ENCODE measurements at places on chromosomes 13 and 19. TPM values are rescaled to one million over a fixed set of nuclear protein-coding genes. Genes with fewer than 3 reads are reported as not detected.
A peak's percentile ranks its signal among the peaks of the same experiment; 100 is the strongest.

- DNase-seq, result no peak
Observed at GRCh38 chr13:39781381-39781780, 125.9 kb downstream of the COG6 start.

The RLN3 gene
- not detected for total RNA-seq

DNA sequence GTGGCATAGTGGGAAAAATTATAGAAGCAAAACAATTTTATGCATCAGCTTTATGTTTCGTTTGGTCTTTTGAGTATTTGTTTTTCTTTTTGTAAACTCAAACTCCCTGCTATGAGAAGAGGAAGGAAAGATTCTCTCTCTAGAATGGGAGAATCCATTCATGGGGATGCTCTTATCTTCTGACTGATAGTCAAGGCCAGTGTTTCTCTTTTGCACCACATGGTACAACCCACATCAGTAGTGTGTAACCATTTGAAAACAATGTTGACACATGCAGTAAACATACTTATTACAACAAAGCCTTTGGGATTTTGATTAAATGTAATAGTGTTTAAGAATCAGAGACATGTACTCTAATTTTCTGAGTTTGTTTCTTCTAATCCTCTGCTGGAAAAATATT, 490.5 kb downstream of the MYO16 start:
- no peak for DNase-seq

- no peak for DNase-seq
Observed at GRCh38 chr13:71624653-71625600, 242.1 kb downstream of the DACH1 start.

- DNase-seq, result peak; percentile 53
Observed at GRCh38 chr19:6068711-6069110, 41.6 kb downstream of the RFX2 start.

DNA sequence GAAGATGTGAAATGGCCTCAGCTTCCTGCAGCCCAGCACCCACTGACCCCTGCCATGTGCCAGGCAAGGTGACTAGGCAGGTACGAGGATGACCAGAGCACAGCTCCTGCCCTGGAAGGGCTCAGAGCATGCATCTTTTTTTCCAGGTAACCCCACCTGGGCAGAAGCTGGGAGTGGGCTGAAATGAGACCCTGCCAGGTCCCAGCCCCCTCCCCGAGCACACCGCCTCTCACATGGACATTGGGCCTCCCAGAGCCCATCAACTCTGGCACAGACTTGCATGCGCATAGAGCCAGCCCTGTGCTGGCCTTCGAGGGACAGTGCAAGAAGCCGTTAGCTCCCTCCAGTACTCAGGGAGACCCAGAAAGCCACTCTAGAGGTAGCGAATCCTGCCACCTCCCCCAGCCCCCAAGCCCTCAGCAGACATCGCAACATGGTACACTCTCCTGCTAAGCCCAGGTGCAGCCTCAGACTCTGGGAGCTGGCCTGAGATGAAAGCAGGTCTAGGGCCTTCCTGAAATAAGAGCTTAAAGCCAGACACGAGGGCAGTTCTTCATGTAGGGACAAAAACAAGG, 8.9 kb upstream of the VSTM2B start:
- no peak for DNase-seq

GRCh38 chr13:33129886-33130285, 113.7 kb downstream of the KL start:
- DNase-seq, result no peak

GRCh38 chr19:47267350-47267759, 7.3 kb upstream of the INAFM1 start:
- DNase-seq, result no peak

GRCh38 chr13:18233783-18234299, 947.8 kb downstream of the TUBA3C start:
- DNase-seq, result no peak

DNA sequence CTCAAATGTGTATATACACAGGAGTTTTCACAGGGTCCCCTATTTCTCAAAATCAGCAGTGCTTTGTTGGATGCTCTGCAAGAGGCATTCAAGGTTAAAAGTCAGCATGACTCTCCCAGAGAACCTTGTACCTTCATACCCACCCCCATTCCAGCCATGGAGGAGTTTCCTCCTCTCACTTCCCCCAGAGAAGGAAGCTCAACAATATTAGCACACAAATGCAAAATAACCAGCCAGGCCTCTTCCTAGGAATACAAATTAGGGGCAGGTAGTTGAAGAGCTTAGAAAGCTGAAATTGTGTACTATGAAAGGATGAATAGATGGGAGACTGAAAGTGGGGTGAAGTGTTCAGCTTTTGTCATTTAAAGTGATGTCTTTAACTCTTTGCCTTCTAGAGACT, 43.8 kb downstream of the SPRY2 start:
- DNase-seq, result no peak

DNA sequence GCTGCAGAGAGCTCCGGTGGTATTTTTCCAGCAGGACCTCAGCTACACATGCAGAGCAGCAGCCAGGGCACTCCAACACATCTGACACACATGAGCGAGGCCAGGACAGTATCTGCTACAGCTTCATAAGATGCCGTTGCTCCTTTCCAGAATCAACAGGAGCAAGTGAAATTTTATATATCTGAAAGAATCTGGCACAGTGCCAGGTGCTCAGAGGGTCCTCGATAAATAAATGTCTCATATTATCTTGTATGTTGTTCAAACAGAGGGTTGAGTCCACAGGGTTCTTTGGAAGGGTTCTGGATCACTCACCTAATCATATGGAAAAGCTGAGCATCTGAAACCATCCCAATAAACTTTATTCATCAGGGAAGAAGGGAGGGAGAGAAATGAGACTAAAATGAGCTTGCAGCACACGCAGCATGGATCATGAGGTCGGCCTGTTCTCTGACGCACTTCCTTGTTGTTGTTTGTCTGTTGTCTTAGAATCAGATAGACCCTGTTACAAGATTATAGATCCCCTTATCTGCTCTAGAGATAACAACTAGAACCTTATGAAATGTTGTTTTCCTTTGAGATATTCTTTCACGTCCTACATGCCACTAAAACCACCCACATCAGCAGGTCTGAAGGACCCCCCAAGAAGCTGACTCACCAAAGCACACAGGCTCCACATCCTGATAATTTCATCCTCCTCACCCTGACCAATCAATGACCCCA, 3.2 kb upstream of the METTL21C start:
- DNase-seq, result no peak

GRCh38 chr19:29668746-29669609, 3.7 kb downstream of the PLEKHF1 start:
- no peak for DNase-seq

DNA sequence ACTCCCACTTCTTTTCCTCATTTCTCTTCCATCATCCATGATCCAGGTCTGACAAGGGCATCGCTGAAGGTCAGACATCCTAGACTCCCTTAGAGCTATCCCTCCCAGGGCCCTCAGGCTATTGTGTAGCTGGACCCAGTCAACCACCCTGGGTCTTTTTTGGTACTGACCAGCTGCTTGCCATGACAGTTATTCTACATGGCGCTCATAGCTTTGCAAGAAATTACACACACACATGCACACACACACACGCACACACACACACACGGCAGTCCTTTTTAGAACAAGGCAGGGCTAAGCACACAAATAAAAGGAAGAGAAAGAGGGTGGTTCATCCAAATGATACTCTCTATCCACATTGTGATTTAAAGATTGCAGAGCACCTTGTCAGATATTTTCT, 18.3 kb downstream of the SIAH3 start:
- DNase-seq, result no peak

DNA sequence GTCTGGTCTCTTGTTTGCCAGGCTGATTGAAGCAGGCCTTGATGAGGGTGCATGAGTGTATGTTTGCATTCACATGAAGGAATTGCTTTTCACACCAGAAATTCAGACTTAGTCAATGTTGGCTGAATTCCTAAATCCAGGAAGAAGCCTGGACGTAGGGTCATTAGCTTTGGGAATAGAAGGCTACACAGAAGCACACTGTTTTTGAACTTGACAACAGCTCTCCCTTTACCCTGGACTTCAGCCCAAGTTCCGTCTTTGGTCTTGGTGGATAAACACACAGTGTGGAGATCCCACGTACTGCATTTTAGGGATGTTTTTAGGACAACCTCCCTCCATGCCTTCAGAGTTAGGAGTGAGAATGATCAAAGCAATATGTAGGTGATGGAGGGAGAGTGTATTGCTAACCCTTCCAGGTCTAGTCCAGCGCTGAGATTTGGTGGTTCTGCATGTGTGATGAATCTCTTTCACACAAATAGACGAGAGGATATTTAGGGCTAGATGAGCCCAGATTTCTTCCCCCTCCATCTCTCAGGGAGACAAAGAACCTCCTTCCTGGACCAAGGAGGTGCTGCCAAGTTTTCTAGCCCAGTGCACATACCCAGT, 22.8 kb downstream of the TM6SF2 start:
- DNase-seq, result no peak

DNA sequence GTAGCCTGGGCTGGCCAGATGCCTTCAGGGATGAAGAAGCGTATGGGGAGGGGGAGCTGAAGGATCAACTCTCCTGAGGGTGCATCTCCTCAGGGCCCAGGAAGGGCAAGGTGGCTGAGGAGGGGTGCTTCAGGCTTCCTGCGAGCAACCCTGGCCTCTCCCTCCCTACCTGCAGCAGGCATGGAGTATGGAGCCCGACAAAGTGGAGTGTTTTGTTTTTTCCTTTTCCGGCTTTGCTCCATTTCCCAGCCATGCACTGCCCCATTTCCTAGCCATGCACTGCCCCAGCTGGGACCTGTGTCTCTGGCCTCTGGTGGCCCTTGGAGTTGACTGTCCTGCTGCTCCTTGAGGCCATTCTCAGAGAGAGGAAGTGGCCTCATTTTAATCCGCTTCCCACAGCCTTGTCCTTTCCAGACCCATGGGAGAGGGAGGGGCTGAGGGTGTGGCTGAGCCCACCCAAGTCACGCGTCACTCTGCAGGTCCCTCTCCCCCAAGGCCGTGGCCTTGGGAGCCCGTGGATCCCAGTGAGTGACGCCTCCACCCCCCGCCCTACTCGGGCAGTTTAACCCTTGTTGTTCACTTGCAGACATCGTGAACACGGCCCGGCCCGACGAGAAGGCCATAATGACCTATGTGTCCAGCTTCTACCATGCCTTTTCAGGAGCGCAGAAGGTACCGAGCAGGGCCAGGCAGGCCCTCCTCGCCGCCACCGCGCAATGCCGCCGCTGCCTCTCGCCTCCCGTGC, 34.4 kb downstream of the CAPN12 start:
- no peak for DNase-seq

The RAB4B gene
- total RNA-seq, result 14.6 TPM

- no peak for DNase-seq
Observed at GRCh38 chr19:14405380-14405757, 13.8 kb downstream of the DDX39A start.

The PRR22 gene
- total RNA-seq, result 0.67 TPM

- DNase-seq, result no peak
Observed at GRCh38 chr19:29478578-29479565, 46.9 kb upstream of the VSTM2B start.

The ZNF763 gene
- 1.4 TPM for total RNA-seq

The ZNF610 gene
- total RNA-seq, result 1.9 TPM

GRCh38 chr13:46982856-46983582, 86.2 kb upstream of the HTR2A start:
- DNase-seq, result no peak

GRCh38 chr13:26616126-26616525, 58.6 kb downstream of the WASF3 start:
- DNase-seq, result no peak

The ATP4B gene
- total RNA-seq, result not detected

DNA sequence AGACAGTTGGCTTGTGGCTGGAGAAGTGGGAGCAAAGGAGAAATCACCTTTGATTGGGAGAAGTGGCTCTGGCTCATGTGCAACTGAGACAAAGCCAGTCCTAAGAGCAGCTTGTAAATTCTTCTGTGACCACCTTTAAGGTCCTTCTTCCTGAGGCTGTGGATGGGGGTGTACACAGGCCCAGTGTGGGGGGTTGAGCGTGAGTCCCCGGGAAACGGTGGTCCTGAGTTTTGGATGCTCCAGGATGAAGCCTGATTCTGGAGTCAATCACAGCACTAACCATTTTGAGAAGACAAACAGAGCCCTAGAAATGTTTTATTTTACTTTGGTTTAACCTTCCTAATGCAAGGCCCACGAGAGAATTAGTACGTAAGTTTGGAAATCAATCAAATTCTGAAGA, 3.9 kb upstream of the CEBPA start:
- no peak for DNase-seq

The LILRB1 gene
- total RNA-seq, result 0.33 TPM

DNA sequence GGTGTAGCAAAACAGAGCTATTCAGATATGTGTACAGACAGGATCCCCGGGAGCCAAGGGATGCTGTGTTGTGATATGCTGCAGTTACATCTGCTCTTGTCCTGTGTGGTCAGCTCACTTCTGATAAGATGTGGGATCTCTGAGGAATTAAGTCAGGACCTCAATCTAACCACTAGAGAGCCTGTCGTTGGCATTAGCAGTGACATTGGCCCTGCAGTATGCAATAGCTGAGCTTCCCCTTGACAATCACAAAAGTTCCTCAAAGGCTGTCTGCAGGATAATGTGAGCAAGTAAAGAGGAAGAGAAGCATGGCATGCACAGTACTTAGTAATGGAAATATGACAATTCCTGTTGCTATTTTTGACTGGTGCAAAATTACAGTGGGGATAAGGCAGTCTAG, 203.4 kb upstream of the MIR17HG start:
- no peak for DNase-seq
